Activated CD8-positive, alpha-beta memory T cell treated with anti-CD3 and anti-CD28 coated beads for 4 hours (primary cell): ENCODE measurements at places on chromosomes 6 and 20.

GRCh38 chr6:32116674-32117073 is 7.5 kb upstream of the TNXB start:
- DNase-seq, result no peak

GRCh38 chr6:111553580-111553979 is 52.1 kb downstream of the TRAF3IP2 start:
- DNase-seq, result no peak

DNA sequence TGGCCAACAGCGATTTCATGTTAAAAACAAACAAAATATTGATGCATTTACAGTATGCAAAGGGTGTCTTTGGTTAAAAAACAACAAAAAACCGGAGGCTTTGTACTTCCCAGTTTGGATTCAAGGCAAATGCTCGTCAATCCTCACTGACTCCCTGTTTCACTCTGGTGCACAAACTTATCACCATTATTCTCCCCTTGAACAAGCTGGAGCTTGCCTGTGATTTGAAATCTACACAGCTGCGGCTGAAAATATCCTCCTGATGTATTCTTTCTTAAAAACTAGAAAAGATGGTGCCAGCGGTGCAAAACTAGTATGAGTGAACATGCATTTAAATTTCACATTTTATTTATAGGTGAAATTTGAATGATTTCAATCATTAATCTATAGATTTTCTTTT is 3.3 kb downstream of the PERP start:
- no peak for DNase-seq

GRCh38 chr20:17655286-17655651 is 26.8 kb downstream of the RRBP1 start:
- no peak for DNase-seq

DNA sequence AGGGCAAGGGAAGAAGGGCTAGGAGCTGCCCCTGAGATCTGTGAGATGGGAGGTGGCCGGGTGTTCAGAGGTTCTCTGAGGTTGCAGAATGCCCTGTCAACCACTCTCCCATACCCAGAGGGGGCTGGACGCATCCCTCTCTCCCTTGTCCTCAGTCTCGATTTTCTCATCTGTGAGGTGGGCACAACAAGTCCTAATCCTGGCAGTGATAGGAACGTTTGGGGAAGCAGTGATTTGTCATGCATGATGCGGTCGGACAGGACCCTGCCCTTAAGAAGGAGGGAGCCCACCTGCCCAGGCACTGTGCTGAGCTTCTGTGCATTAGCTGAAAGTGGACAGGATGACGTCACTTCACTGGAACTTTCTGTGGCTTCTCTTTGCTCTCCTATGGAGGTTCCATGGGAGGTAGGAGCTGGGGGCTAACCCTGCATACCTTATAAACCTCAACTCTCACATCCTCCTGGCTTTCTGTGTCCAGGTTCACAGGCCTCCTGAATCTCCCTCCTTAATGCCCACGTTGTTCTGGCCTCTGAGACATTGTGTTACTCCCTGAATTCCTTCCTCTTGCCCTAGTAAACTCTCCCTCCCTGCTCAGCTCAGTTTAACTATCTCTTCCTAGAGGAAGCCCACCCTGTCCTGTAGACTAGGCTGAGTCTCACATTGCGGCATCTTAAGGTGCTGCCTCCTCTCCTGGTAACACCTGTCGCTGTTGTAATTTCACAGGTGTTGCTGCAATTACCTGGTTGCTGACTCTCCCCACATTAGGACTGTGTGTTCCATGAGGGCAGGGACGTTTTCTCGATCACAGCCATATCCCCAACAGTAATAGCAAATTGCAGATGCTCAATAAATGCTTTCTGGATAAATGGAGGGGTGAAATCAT is 30.1 kb upstream of the CSNK2A1 start:
- DNase-seq, result no peak

- DNase-seq, result no peak
Measured at GRCh38 chr20:4763261-4763660, 41.6 kb downstream of the PRND start.

DNA sequence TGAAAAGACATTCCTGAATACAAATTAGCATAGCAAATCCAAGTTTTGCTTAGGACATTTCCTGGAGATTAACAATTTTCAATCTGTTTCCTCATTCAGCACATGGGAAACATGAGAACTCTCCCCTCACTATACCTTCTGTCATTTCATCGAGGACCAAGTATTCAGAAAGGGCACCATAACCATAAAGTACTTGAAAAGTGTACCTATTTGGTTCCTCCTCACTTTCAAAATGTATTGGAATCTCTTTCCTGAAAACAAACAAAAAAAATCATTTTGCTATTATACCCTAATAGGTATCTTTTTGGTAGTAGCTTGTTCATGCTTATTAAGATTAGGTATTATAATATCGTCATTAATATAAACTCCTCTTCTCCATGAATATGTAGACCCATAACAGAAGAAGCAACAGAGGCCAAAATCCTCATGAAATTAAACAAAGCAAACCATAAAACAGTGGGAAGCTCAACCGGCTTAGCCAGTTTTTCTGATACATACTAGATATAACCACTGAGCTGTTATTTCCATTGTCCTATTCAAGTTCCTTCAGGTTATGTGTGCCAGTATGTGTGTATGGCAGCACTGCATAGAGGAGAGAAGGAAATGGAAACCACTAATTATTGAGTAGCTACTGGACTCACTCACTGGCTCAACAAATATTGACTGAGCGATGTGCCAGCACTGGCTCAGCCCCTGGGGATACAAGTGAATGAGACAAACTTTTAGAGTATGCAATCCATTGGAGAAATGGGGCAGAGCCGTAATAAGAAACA is 274.0 kb downstream of the MAFB start:
- no peak for DNase-seq

DNA sequence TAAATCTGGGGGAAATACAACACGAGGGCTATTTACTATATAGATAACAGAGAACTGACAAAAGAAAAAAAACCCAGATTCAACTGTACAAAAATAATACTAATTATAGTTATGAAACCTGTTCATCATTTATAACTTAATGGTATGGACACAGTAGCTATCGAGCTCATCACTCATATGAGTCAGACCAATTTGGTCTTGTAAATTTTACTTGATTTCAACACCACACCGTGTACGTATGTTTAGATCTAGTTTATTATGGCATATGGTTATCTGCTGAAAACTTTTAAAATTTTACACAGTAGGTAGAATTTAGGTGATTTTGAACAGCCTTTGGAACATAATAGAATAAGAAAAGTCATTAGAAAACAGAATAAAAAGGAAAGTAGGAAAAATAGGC is 5.5 kb downstream of the MYLK4 start:
- DNase-seq, result no peak

DNA sequence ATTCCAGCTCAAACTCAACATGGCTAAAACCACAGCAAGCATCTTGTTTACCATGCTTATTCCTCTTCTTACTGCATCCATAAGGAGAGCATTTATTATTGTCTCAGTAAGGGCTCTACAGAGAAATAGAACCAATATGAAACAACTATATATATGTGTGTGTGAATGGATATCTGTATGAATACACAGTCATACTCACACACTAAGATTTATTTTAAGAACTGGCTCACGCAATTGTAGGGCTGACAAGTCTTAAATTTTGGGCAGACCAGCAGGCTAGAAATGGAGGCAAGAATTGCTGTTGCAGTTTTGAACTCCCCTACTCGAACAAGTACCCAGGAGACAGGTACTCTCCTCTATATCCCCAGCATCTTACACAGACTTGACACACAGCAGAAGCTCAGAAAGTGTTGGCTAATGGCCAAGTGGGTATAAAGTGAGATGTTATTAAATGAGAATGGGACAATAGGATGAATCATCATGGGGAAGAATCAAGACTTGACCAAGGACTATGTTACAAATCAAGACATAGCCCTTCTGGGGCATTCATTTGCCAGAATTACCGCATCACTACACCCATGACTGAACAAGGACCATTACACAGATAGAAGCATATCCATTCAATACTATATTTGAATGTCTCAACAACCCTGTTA is 13.0 kb downstream of the ZHX3 start:
- no peak for DNase-seq

GRCh38 chr20:23136893-23137745 is 51.0 kb upstream of the CD93 start:
- no peak for DNase-seq

DNA sequence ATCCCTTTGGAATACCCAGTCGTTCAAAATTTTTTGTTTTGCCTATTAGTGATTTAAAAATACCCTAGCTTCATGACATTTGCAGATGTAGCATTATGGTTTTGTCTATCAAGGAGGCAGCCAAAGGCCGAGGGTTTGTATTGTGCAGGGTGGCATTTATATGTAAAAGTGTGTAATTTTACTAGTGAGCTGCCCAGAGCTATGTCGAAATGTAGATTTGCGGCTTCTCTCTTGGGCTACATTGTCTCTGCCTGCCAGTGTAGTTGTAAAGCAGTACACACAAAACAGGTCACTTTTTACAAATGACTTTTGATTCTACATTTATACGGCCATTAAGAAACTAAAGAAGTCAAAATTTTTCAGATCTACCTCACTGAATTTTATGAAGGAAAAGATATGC is 87.7 kb downstream of the TSHZ2 start:
- no peak for DNase-seq
